Coronary artery (tissue), 2 donors: ENCODE measurements at places on chromosomes 3 and 15.

GRCh38 chr15:57591822-57592367 lies at the start of gene MYZAP:
MYZAP (plus strand) TSS chr15:57591904; CDS start chr15:57592035, 131 bp downstream.
- no peak for DNase-seq

DNA sequence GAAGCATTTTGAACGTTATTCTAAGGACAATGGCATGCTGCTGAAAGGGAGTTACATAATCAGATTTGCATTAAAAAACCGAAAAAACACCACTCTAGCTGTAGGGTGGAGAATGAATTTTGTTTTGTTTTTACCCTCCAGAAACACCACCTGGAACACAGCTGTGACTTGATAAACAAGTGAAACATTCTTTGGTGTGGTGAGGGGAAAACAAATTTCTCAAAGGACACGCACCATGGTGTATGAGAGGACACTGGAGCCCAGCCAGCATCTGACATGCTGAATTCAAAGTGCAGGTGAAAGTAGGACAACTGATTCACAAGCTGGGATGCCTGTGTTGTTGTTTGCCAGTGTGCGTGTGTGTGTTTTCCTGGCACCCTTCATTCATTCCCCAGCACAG lies 554.5 kb upstream of the TBL1XR1 start:
- no peak for DNase-seq

- no peak for DNase-seq
Measured at GRCh38 chr3:142930463-142930862, 33.0 kb downstream of the PAQR9 start.

GRCh38 chr3:14929310-14930074 lies 17.9 kb upstream of the NR2C2 start:
- no peak for DNase-seq

DNA sequence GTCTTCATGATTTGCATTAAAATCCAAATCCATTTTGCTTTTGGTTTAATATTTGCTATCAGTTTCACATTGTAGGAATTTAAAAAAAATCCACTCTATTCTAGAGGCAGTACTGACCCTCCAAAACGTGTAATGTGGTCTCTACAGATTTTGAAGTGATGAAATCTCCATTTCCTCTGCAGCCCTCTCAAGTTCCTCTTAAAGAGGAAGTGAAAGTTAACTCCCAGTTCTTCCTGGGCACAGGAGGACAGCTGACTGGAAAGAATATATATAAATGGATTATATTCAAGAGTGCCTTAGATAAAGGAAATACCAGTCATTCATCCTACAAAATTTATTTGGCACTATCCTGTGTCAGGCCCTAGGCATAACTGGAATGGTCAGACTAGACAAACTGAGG lies 83.5 kb upstream of the PLCL2 start:
- no peak for DNase-seq

- DNase-seq, result no peak
Measured at GRCh38 chr3:35832140-35832571, 192.8 kb downstream of the ARPP21 start.

GRCh38 chr15:69232144-69232543 lies 66.6 kb upstream of the PAQR5 start:
- no peak for DNase-seq

DNA sequence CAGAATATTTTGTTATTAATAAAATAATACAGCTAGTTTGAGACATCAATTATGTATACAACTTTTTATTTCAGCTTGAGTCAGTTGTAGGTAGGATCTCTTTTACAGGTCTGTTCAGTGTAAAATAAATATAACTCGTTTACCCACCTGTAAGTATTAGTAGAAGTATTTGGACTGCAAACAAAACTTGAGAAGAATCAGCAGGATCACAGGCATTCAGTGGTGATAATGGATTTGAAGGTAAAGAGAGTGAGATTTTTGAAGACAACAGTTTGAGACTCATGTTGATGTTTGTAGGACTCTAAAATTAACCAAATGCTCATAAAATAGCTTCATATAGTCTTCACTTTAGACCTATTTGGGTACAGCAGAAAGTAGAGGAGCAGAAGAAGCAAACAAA lies 35.5 kb upstream of the CCNB2 start:
- no peak for DNase-seq

GRCh38 chr3:50542177-50543034 lies 25.1 kb downstream of the C3orf18 start:
- no peak for DNase-seq

GRCh38 chr3:57696801-57697321 lies 4.0 kb upstream of the DENND6A start:
- DNase-seq, result no peak

- DNase-seq, result no peak
Measured at GRCh38 chr3:29453284-29454001, 172.6 kb downstream of the RBMS3 start.

DNA sequence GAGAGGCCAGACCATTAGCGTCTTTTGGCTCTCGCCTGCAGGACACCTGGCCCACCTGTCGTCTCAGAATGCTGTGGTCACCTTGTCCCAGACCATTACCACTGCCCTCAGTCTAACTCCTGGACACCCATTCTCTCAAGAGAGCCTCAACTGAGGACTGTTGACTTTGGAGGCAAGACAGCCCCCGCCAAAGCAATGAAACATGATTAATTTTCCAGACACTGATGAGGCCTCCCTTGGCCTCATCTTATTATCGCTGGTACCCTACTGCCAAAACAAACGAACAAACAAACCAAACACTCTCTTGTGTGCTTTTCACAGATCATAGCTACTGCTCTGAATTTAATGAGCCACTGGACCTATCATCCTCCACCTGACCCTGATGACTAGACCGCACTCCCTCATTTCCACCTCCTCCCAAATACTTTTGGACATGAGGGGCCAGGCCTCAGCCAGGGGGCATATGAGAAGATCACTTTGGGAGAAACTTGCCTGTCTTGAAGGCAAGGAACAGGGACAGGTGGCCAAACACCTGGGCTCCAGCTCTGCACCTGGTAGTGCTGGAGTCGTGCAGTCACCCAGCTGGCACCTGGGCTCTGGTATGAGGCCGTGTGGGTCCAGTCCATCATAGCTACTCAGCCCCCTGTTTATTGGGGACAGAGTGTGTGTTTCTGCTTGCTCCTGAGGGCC lies 27.6 kb downstream of the ALS2CL start:
- DNase-seq, result peak; percentile 60

GRCh38 chr3:71008350-71008935 lies 575.1 kb downstream of the FOXP1 start:
- no peak for DNase-seq

- no peak for DNase-seq
Measured at GRCh38 chr3:52147804-52148203, 6.4 kb downstream of the POC1A start.

DNA sequence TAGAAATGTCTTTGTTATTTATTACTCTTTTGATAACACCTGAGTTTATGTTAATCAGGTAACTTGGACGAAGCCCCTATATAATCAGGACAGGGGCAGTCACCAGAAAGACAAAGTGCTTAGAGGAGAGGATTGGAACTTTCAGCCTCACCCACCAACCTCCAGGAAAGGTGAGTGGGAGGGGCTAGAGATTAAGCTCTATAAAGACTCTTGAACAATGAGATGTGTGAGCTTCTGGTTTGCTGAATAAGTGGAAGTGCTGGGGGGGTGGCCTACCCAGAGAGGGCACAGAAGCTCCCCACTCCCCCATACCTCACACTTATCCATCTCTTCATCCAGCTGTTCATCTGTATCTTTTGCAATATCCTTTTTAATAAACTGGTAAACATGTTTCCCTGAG lies 73.9 kb downstream of the TTBK2 start:
- DNase-seq, result no peak

DNA sequence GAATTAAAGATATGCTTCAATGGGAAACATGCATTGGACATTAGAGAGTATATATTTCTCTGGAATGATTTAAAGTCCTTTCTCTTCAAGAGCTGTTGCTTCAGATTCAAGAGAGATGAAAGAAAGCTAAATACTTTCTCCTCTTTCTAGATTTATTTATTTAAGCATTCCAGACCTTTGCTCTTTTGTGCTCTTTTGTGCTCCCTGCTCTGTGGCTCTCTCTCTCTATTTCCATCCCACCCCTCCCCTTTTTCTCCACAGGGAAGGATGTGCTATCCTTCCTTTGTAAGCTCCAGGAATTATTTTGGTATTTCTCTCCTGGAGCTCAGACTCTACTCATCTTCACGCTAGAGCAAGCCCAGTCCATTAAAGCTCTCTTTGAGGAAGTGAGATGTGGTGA lies 871.9 kb upstream of the GBE1 start:
- no peak for DNase-seq

DNA sequence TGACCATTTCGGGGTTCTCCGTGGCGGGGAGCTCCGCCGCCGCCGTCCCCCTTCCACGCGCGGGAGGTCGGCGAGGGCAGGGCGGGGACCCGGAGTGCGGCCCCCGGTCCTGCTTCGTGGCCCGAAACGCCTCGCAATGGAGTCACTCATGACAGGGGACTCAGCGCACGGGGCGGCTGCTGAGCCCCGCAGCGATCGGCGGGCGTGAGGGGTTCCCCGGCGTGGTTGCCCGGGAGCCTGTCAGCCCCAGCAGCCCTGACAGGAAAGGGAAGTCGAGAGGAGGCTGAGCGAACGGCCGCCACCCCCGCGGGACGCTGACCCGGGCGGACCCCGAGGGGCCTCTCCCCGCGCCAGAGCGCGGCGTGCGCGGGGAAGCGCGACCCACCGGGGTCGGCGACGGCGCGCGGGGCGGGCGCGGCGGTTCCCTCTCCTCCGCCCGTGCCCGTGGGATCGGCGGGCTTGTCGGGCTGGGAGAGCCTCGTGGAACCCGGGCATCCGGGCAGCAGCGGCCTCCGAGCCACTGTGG lies 564 bp upstream of the PIGZ start:
- no peak for DNase-seq

- no peak for DNase-seq
Measured at GRCh38 chr3:160280836-160281235, 55.6 kb downstream of the C3orf80 start.

- no peak for DNase-seq
Measured at GRCh38 chr3:31620656-31621055, 87.9 kb downstream of the STT3B start.

DNA sequence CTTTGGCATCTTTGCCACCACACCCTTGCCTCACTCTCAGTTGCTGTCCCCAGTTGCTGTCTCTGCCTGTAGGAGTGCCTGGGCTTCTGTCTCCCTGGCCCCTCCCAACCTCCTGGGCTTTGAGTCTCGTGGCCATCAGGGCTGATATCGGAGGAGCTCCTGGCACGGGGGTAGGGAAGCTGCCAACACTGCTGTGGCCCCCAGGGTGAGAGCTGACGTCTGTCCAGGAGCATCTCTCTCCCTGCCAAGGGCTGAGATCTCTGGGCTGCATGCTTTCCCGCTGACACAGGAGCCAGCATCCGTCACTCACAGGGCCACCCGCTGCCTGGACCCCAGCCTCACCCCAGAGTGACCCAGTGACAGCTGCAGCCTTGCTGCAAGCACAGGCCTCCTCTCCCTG lies 47.4 kb downstream of the EXOG start:
- DNase-seq, result peak; percentile 31

DNA sequence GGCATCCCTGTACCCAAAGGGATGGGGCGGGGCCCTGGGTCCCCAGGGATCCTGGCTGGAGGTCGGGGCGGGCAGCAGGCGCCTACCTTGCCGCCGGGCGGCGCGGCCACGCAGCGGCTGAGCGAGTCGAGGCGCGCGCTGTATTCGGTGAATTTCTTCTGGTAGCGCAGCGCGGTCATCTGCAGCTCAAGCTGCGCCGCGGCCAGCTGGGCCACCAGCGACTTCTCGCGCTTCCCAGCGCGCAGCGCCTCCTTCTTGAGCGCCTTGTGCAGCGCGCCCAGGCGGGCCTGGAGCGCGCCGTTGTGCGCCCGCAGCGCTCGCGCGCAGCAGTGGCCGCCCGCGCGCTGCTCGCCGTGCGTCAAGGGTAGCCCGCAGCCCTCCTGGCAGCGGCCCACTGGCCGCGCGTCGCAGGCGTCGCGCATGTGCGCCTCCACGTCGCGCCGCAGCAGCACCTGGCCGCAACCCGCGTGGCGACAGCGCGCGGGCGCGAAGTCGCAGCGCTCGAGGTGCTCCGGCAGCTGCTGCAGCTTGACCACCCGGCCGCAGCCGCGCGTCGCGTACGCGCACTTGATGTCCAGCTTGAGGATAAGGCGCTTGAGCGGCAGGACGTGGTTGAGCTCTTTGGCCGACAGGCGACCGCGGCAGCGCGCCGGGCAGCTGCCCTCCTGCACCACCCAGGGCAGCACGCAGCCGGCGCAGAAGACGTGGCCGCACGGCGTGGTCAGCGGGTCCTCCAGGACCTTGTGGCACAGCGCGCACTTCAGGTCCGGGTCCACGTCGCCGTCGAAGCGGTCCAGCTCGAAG lies 522 bp downstream of the PDZRN3 start:
- peak; percentile 80 for DNase-seq

DNA sequence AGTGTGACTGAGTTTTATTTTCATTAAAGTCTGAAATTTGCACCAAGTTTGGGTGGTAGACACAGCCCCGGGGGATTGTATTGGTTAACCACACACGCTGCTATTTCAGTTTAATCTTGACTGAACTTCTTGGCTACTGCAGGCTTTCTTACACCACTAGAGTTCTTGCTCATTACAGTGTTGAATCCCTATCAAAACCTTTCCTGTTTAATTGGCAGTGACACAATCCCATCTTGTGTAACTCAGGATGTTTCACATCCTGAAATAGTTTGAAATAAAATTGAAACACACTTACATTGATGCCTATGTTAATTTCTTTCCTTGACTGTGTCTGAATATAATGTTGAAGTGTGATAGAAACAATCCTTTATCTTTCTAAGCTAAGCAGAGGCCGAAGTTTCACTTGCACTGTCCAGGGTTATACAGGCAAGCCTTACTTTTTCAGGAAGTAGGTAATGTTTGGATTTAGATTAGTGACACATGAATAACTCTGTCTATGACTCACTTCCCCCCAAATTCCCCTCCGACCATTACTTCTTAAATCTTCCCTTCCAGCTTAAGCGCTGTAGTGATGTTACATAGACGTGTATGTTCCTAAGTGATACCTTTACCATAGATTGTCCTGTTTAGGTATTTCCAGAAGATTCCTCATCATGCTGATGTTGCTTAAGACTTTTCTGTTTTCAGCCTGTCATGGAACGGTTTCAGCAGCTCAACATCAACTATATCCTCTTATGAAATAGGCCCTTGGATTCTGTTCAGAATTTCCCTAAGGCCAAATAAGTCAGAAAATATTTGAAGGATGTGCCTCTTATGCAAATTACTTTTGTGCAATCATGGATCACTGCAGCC lies 16.8 kb downstream of the ATG7 start:
- no peak for DNase-seq

- no peak for DNase-seq
Measured at GRCh38 chr15:64583983-64584382, 123.6 kb downstream of the ZNF609 start.

DNA sequence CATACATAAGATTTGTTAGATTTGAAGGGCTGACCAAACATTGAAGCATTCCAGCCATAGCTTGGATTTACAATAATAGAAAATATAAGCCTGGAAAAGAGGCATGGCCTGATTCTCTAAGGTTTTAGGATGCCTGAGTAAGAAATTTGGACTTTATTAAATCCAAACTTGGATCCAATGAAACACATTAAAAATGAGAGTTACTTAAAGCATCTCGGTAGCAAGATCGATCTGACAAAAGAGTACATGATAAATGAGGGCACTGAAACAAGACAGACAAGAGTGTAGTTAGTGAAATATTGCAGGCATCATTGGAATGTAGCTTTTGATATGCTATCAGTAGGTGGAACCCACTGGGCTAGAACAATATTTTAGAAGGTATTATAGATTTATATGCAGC lies 855.7 kb upstream of the DPPA4 start:
- DNase-seq, result no peak

GRCh38 chr3:40843208-40843624 lies 318.5 kb downstream of the ZNF621 start:
- DNase-seq, result no peak
